Activated naive CD4-positive, alpha-beta T cell (primary cell): ENCODE measurements at places on chromosomes 1 and 21.

GRCh38 chr1:178713259-178713658, 11.8 kb upstream of the RALGPS2 start:
- no peak for DNase-seq

DNA sequence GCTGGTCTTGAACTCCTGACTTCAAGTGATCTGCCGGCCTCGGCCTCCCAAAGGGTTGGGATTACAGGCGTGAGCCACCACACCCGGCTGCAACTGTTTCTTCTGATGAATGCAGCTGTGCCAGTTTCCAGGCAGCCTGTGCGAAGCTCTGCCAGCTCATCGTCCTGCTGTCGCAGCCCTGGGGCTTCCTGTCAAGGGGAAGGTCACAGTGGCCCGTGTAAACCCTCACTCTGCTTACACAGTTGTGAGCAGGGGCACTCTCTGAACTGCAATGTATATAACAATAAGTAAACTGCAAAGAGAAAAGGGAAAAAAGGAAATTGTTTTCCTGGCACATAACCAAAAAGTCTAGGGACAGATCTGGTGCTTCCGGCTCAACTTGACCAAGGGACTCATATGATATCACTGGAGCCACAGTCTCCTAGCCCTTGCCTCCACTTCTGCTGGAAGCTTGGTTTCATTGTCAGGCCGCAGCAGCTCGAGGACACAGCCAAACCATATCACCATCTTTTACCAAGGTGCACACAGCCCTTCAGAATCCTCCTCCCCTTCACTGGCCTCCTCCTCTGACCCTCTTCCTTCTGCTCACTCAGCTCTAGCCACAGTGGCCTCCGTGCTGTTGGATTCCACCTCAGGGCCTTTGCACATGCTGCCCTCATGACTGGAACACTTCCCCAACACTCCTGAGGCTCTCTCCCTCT, 22.8 kb upstream of the LBR start:
- DNase-seq: peak; percentile 9

DNA sequence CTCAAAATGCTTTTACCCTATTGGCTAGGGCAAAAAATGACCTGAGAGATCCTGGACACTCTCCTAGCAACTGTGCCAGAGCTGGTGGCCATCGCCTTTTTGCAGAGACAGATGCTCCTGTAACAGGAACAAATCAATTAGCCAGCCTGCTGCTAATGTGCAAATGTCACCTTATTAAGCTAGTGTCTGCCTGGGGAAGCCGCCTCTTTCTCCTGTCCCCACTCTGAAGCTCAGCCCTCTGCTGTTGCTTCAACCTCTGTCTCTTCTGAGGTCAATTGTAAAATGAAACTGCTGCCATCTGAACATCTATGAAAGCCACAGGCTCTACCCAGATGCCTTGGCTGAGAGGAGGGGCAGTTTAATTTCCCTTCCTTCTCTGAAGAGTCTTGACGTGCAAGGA, 85.5 kb upstream of the CACNA1E start:
- DNase-seq: no peak

DNA sequence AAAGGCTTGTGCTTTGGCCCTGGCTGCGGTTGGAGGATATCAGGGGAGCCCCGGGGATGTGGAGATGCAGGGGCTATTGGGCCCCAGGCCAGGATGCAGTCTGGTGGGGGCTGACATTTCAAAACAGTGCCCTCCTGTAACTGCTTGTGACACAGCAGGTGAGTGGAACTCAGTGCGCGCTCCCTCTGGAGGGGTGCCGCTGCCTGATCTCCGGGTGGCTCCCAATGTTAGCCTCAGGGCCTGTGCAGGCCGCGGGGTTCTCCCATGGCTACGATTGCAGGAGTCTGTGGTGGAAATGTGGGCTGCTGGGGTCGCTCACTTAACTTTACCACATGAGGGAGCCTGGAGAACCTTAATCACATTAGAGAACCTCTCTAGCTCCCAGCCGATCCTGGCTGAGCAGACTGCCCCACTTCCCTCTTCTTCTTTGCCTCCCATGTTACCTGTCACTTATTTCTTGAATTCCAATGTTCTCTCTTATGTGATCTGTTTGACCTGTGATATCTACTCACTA, 163.2 kb downstream of the FMN2 start:
- DNase-seq: no peak

GRCh38 chr1:30842697-30843354, 65.7 kb downstream of the SDC3 start:
- DNase-seq: no peak

GRCh38 chr1:246629976-246630375, 63.7 kb downstream of the CNST start:
- no peak for DNase-seq

DNA sequence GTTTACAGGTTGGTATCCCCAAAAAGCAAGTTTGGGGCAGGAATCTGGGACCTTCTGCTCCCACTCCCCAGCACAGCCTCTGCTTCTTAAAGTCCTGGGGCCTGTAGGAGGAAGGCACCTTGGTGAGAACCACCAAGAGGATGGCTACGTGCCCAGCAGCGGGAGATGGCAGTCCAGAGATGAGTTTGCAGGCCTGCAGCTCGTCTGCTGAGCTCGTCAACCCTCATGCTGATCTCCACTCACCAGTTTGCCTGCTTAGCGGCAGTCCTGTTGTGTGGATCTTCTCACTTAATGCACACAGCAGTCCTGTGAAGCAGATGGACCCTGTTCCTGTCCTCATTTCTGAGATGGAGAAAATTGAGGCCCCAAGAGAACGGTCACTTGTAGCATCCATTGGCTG, 160.5 kb downstream of the DYRK1A start:
- no peak for DNase-seq

GRCh38 chr1:236492378-236492777, 31.4 kb upstream of the LGALS8 start:
- no peak for DNase-seq

GRCh38 chr1:230797942-230798365, 50.8 kb downstream of the CAPN9 start:
- DNase-seq: no peak

- DNase-seq: no peak
Measured at GRCh38 chr1:27144049-27144748, 10.7 kb downstream of the SLC9A1 start.

DNA sequence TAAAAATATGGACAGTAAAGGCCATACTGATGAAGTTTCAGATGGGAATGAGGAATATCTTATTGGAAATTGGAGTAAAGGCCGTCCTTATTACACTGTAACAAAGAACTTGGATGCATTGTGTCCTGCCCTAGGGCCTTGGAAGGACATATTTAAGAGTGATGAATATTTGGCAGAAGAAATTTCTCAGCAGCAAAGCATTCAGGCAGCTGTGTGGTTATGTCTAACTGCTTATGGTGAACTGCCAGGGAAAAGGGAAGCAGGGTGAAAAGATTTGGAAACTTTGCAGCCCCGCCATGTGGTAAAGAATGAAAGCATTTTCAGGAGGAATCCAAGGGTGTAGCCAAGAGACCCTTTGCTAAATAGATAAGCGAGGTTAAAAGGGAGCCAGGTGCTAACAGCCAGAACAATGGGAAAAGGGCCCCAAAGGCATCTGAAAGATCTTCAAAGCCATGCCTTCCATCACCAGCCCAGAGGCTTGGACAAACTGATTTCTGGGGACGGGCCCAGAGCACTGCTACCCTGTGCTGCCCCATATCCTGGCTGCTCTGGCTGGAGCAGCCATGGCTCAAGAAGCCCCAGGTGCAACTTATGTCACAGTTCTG, 200.0 kb downstream of the PTPRU start:
- no peak for DNase-seq

DNA sequence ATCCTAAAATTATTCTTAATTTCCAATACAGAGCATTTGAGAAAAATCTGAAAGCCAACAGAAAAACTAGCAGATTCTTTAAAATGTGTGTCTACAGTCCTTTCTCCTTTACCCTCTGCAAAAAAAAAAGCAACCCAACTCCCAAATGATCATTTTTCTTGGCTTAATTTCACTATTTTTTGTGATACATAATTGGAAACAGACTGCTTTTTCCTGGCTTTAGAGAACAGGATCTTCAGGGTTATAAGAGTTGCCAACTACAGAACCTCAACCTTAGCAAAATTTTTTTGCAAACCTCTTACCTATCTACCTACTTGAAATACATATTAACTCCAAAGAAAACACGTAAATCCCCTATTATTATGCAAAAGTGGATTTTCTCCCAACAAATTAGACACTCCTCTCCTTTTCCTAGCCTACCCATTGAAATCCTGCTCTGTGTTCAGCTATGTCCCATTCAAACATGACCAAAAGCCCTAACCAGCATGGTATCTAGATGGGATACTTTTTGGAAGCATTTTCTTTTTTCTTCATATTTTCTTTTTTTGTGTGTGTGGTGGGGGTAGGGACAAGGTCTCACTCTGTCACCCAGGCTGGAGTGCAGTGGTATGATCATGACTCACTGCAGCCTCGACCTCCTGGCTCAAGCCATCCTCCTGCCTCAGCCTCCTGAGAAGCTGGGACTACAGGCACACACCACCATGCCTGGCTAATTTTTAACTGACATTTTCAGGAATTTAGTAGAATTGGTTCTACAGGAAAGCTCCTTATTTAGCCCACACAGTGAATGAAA, 9.0 kb downstream of the TGFBR3 start:
- no peak for DNase-seq

- DNase-seq: no peak
Measured at GRCh38 chr1:237931581-237931980, 40.9 kb upstream of the ZP4 start.

DNA sequence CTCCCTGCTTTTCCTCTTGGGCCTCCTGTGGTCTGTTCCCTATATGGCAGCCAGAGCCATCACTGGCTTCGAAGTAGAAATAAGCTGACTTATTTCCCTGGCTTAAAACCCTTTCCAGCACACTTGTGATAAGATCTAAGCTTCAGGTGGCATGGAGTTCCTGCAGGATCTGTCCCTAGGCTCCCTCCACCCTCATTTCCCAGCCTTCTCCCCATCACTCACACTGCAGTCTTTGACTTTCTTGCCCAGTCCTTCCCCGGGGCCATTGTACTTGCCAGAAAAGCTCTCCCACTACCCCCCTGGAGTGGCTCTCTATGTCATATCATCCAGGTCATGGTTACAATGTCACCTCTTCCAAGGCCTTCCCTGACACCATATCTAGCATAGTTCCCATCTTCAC, 55.8 kb downstream of the KCNJ6 start:
- DNase-seq: no peak

DNA sequence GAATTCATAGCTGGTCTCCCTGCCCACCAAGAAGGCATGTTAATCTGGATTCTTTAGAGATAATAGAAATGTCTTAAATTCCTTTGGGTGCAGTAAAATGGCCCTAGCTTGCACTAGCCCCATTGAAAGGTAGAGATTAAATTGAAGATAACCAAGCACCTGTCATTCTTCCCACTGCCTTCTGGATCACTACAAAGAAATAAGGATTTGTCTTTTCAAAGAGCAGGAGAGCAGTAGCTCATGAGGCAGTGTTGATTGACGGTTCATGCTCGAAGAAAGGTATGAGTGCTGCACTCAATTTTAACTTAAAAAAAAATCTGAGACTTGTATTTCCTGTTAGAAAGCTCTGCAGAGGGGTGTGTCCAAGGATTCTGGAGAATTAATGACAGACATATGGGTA, 74.9 kb upstream of the F3 start:
- no peak for DNase-seq

DNA sequence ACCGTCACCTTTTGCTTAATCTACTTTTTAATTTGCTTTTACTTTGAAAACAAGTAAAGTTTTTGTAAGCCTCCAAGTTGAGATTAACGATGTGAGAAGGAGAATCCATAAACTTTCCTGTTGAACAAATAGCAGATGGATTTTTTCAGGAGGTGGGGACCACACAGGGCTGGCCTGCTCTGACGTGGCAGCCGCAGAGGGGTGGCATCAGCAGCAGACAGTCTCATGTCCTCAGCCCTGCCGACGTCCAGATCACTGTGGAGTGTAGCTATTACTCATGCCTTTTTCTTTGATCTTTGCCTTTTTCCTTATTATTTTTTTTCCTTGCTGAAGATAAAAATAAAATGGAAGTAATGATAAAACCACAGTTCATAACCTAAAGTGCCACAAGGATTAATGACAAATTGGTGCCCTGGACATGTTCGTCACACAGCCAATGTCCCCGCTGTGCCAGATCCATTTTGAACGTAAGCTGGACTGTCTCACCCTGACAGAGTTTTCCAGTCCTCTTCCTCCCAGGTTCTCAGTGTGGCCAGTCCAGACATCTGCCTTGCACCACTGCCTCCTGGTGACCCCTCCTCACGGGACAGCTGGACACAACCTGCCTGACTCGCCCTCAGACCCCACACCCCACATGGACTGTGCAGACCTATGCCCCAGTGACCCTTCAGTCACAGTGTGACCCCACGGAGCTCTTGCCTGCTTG, 15.4 kb upstream of the ZBTB21 start:
- no peak for DNase-seq

- DNase-seq: no peak
Measured at GRCh38 chr21:45973475-45974072, 8.0 kb upstream of the COL6A1 start.

DNA sequence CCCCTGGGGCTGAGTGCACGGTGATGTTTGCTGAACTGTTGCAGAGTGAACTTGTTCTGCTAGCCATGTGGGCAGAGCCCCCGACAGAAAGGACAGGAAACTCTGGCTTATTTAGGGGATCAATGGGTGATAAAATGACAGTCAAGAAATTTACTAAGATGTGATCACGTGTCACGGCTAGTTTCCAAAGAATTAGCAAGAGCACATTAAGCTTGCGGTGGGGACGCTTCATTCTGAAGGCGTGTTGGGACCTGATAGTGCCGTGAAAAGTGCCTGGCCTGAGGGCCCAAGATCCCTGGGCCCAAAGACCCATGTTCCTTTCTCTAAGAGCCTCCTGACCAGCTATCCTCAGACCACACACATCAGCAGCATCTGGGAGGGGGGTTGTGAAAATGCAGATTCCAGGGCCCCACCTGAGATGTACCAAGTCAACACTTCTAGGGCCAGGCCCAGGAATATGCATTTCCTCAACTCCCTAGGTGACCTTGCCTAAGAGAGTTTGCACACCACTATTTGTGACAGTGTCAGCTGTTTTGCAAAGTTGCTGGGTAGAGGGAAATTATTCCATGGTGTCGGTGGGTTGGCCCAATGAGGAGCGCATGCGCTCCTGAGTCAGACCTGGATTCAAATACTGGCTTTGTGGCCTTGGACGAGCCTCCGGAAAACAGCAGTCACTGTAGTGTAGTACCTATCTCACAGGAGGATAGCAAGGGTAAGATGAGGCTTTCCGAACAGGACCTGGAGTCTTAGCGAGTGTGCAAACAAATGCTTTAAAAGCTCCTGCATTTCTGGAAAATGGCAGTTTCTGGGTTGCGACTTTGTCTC, 77.5 kb downstream of the SPSB1 start:
- no peak for DNase-seq
